EL (cell line): ENCODE measurements at places on chromosomes 7 and 10.
A peak's percentile ranks its signal among the peaks of the same experiment; 100 is the strongest.

DNA sequence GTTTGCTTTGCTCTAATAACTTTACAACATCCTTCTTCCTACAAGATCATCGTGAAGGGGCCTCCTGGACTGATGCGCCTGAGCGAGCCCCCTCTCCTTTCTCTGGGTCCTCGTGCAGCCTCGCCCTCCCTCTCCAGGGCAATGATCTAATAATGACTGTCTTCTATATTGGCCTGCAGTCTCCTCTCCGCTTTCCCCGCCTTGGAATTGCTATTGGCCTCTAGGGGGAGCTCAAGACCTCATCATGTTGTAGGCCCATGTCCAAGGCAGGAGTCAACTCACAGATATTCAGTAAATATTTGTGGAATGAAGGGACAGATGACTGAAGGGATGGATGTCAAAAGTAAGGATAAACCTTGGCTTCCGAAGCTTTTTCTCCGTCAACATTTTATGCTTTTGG is 1180.3 kb downstream of the TYW1 start:
- DNase-seq, result peak; percentile 1

DNA sequence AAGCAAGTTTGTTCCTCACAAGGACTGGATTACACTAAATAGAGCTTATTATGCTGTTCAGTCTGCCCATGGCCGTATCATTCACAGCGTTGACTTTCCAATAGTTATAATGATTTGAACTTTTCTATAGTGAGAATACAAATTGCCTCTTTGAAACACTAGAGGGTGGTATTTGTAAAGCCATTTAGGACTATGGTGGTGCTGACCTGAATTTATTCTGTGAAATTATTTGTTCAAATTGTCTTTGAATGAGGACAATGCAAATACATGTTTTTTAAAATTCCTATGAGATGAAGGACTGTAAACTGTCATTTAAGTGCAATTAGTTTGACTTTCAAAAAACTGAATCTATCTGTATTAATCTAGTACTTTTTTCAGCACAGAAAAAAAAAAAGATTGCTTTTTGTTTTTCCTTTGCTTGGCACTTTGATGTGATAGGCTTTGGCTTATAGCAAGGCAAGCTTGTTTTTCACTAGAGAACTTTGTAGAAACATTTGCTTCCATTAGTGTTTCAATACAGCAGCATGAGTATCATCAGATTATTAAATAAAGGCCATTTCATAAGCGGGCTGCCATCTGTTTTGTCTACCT is 122.7 kb upstream of the TMEM229A start:
- DNase-seq, result peak; percentile 27

DNA sequence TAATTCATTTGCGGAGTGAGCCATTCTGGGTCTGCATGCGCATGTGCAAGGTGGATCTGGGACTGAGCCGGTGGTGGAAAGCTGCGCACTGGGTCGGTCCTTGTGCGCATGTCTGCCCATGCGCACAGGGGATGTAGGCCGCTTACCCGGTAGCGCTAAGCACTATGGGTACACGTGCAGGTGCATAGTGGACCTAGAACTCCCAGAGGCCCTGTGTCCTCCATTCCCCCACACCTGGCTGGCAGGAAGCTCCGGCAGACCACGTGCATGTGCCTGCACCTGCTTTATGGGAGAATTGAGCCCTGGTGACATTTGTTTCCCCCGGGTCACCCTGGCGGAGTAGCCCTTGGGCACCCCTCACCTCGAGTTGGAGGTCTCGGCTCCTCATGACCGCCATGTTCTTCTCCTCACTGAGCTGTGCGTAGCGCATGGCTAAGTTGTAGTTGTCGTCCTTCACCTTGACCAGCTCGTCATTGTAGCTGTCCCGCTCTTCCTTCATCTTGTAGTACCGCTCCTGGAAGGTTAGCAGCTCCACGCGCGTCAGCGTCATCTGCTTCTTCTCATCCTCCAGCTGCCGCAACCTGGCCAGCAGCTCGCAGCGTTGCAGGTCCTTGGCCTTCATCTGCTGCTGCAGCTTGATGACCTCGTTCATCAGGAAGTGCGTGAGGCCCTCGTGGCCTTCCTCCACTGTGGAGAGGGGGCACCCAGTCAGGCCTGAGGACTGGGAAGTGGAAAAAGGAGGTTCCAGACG is 99.6 kb downstream of the CARD11 start:
- no peak for DNase-seq

DNA sequence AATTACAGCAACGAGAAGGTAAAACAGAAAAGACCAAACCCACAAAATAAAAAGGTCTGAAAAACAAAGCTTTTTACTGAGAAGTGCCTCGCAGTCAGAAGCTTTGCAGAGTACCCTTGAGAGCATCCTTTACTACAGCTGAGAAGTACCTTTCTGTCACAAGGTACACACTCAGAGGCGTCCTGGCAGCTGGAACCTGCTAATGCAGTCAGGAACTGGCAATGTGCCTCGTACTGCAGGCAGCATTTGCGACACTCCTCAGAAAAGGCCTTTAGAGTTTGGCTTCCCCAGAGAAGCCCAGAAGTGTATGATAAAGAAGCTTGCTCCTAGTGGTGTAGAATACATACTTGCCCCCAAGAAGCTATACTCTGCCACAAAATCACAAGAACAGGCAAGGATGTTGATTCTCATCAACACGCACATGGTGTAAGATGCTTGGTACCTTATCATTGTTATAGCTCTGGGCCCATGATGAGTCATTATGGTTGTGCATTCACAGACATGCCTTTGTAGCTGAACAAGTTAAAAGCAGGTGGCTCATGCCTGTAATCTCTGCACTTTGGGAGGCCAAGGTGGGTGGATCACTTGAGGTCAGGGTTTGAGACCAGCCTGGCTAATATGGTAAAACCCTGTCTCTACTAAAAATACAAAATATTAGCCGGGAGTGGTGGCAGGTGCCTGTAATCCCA is 2.0 kb upstream of the GTPBP4 start:
- DNase-seq, result peak; percentile 77

DNA sequence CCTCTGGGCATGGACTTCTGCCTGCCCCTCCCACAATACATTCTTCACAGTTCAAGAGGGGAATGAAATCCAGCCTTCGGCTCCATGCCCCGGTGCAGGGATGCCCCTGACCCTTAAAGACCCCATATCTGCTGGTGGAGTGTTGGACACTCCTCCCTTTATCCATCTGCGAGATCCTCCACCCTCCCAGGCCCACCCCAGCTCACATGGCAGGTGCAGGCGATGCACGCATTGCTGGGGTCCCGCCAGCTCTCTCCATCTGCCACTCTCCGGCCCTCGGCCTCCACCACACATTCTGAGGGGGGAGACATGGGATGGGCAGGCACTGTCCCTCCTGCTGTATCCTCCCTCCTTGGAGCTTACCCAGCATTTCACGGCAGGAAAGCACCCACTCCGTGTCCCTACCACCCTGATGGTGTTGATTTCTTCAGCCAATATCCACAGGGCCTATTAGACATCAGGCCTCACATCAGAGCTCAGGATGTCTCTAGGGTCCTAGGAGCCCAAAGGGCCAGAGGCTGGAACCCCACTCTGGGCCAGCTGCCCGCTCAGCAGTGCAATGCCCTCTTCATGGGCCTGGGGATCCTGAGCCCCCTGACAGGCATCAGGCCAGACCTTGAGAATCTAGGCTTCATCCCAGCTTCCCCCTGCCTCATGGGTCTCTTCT is 18.3 kb downstream of the ATP6V1F start:
- DNase-seq, result no peak

DNA sequence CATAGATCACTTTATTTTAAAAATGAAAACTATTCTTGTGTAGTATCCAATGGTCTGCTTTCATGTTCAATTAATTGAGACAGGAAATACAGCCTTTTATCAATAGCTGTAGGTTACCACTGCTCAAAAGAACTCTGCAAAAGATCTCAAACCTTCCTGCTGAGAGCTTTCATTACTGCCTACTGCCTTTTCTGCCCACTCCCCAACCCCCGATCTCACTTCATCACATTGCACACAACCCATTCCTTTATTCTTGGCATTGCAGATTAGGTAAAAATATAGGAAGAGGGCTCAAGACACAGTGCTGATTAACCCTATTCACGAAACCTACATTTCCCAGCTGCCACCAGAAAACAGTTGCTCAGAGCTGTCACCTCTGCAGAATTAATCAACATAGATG is 171.4 kb downstream of the BTAF1 start:
- DNase-seq, result no peak

- DNase-seq, result no peak
These were observed 13.9 kb downstream of the ATP6V1F start for GRCh38 chr7:128876586-128876977.

- DNase-seq, result no peak
These were observed 16.0 kb downstream of the HDAC9 start for GRCh38 chr7:18511351-18512140.

- no peak for DNase-seq
These were observed 28.0 kb downstream of the SNX10 start for GRCh38 chr7:26319636-26320035.

- no peak for DNase-seq
These were observed 677.8 kb downstream of the SDK1 start for GRCh38 chr7:3978839-3979238.

- DNase-seq, result no peak
These were observed 218.8 kb upstream of the FRMD4A start for GRCh38 chr10:14549496-14549895.

DNA sequence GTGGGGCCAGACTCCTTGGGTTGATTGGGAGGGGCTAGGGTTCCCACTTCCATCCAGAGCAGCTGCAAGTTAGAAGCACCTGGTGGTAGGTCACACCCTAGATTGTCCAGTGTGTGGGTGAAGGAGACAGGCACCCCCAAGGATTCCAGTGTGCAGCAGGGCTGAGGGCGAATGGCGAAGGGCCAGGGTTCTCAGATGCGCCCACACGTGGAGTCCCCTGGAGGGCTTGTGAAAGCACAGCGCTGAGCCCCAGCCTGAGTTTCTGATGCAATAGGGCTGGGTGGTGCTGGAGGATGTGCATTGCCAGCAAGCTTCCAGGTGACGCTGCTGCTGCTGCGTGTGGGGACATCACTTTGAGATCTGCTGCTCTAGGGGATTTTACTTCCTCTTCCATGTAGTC is 25.4 kb downstream of the TBATA start:
- DNase-seq, result no peak

- no peak for DNase-seq
These were observed 137.3 kb downstream of the PTPN20 start for GRCh38 chr10:47048526-47048905.

GRCh38 chr7:112646783-112647182 is 143.4 kb downstream of the TMEM168 start:
- no peak for DNase-seq

GRCh38 chr10:7789390-7789789 is 1.4 kb downstream of the ATP5F1C start:
- peak; percentile 67 for DNase-seq

DNA sequence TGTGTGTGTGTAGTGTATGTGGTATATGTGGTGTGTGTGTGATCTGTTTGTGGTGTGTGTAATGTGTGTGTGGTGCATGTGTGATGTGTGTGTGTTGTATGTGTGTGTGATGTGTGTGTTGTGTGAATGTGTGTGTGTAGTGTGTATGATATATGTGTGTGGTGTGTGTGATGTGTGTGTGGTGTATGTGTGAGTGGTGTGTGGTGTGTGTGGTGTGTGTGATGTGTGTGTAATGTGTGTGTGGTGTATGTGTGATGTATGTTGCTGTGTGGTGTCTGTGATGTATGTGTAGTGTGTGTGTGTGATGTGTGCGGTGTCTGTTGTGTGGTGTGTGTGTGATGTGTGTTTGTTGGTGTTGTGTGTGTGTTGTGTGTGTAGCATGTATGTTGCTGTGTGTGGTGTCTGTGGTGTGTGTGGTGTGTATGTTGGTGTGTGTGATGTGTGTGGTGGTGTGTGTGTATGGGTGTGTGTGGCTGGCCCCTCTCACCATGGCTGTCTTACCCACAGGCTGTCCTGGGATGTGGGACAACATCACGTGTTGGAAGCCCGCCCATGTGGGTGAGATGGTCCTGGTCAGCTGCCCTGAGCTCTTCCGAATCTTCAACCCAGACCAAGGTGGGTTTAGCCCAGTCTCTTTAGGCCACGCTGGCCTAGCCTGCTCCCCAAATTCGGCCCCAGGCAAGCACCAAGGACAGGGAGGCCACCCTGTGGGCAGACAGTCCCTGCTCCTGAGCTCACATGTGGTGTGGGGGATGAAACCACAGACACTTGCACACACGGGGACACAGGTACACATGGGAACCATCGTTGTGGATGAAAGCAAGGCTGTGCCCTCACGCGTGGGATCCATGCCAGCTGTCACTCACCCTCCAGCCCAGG is 25.6 kb downstream of the ADCYAP1R1 start:
- DNase-seq, result no peak

DNA sequence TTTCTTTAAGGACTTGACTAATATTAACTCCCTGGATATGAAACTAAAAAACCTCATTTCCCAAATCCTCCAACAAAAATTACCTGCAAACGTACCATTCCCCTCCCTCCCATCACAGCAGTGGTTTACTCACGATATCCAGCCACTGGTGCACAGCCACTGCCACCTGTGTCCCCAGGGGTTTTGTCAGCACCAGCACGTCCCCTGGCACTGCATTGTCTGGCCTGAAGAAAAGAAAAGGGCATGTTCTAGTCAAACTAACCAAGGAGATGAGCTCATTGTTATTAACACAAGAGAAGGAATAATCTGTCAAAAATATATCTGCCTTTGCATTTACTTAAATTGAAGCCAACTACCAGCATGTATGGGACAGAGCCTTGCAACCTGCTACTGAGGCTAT is 18.5 kb downstream of the SEPHS1 start:
- no peak for DNase-seq

- DNase-seq, result no peak
These were observed 96.4 kb upstream of the ETV1 start for GRCh38 chr7:14085901-14086300.

GRCh38 chr10:21526188-21526859 is 842 bp upstream of the SKIDA1 start:
- DNase-seq, result peak; percentile 85
